Activated gamma-delta T cell treated with anti-CD3 and anti-CD28 coated beads, Interleukin-2, amount 50 U/mL, for 16 hours (primary cell): ENCODE measurements at places on chromosomes 11 and 22.

DNA sequence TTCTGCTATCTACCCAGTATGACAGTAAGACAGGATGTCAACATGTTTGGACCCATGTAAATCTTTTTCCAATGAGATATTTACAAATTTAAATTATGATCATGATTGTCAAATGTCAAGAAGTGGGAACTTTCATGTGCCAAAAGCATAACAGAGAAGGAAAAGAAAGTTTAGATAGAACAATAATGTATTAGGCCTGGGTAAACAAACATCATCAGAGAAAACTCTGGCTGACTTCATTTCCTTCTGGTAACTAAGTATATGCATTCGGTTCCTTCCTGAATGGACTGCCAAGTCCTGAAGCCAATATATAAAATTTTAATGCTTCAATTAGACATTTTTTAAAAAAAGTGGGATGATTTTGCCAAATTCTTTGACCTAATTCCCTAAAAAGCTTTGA is 16.5 kb downstream of the RNF141 start:
- no peak for DNase-seq

DNA sequence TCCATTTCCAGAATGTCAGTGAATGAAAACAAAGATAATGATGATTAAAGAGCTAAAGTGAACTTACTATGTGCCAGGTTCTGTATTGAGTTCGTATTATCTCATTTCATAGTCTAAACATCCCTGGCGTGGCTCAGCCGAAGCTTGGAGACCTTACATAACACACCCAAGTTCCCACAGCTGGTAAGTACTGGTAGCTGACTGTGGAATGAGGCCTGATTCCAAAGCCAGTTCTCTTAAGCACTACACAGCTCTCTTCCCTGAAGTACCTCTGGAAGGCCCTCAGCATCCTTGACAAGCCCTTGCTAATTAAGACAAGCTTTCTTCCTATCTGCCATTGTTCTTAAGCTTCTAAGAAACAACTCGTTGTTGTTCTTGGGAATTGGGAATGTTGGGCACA is 28.6 kb upstream of the NCAM1 start:
- DNase-seq: no peak

- DNase-seq: no peak
Observed at GRCh38 chr11:80432057-80432456, 991.2 kb upstream of the TENM4 start.

- no peak for DNase-seq
Observed at GRCh38 chr11:76215941-76216340, 9.6 kb upstream of the WNT11 start.

DNA sequence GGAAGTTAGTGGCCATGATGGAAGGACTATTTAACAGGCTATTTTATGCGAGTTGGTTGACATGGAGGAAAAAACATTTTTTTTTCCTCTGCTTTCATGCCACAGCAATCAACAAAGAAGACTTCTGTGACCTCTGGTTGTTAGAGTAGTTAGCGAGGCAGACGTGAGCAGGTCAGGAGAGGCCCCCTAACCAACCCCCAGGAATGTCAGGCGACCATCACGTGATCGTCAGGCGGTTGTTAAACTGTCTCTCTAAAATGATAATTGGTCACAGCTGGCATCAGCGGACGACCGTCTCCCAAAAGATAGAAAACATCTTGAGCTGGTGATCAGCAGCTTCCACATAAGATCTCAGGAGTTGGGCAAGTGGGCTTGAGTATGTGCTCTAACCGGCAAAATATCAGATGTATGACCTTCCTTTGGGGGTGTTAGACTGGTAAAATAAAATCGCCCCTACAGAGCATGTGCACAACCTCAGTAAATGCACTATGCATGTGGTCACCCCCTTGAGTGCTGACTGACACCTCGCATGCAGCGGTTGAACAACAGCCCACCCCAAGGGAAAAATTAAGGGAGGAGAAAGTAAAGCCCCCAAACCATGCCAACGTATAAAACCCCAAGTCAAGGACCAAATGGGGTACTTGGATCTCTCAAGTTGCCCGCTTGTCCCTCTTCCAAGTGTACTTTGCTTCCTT is 20.9 kb upstream of the NARS2 start:
- DNase-seq: no peak

- DNase-seq: peak; percentile 53
Observed at GRCh38 chr11:19259487-19260345, 19.0 kb upstream of the E2F8 start.

DNA sequence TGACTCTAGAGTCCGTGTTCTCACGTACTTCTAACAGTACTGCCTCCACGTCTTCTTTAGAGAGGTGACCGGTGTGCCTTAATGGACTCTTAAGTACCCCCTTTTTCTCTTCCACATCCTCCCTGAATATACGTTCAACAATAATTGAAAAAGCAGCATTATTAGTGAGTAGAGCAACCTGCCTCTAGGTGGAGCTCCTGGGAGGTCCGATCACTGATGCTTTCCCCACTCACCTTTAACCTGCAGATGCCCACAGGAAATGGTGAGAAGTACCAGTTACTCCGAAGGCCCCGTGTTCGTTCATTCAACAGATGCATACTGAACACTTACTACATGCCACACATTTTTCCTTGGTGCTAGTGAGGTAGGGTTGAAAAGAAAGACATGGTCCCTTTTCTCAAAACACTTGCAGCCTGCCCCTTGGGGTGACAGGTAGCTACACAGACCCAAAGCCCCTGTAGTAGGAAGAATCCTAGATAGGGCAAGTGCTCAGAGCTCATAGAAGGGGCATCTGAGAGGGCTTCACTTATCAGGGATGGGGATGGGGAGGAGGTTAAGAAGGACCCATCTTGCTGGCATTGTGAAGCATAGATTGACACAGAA is 72.7 kb downstream of the FEZ1 start:
- no peak for DNase-seq

DNA sequence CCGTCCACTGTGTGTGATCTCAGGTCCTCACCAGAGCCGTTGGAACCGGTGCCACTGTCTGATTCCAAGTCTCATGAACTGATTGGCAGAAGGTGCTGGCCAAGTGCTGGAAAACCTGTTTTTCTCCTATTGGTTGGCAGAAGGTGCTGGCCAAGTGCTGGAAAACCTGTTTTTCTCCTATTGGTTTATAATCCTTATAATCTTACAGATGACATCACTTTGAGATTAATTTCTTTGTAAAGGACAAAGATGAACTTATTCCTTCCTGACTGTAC is 1106.3 kb downstream of the BRD1 start:
- DNase-seq: no peak

DNA sequence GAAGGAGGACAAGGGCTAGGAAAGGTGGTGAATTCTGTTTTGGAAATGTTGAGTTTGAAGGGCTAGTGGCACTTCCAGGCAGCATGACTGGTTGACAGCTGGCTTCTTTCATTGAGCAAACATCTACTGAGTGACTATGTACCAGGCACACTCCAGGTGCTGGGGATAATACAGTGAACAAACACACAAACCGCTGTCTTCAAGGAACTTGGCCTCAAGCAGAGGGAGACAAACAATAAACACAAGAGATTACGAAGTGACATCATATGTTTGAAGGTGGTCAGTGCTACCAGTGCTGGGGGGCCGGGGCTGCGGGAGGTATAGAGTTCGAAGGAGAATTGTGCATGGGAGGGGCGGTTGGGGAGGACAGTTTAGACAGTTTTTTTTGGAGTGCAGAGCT is 197.0 kb upstream of the SORL1-AS1 start:
- no peak for DNase-seq

- DNase-seq: no peak
Observed at GRCh38 chr11:70915158-70915985, 337.0 kb downstream of the SHANK2 start.

GRCh38 chr11:92552942-92553341 is 328.3 kb downstream of the FAT3 start:
- no peak for DNase-seq

DNA sequence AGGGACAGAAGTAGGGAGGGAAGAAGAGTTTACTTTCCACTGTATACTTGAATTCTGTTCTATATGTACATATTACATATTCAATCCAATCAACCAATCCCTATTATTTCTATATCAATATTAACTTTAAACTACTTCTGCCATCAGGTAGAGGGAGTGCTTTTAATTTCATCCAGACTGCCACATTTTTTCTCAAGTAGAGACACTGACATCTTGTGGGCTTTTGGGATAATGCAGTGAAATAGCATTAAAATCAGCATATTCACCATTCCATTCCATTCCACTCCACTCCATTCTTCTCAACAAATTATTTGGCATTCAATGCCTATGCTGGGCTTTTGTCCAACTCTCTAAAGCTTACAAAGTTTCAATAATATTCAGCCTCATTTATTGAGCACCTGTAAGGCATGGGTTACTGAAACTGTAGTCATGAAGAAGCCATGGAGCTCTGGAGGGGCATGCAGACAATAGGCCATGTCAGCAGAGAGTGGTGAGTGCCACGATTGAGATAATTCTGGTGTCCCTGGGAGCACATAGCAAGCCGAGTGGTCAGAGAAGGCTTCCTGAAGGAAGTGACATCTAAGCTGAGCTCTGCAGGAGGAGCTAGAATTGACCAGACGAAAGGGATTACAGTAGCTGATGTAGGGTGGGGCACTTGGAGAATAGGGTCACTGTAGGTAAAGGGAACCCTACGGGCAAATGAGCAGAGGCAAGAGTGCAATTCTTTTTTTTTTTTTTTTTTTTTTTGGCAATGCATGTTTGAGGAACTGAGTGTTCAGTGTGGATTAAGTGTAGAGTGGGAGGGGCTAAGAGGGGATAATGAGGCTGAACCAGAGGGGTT is 12.8 kb upstream of the CLPB start:
- DNase-seq: no peak

DNA sequence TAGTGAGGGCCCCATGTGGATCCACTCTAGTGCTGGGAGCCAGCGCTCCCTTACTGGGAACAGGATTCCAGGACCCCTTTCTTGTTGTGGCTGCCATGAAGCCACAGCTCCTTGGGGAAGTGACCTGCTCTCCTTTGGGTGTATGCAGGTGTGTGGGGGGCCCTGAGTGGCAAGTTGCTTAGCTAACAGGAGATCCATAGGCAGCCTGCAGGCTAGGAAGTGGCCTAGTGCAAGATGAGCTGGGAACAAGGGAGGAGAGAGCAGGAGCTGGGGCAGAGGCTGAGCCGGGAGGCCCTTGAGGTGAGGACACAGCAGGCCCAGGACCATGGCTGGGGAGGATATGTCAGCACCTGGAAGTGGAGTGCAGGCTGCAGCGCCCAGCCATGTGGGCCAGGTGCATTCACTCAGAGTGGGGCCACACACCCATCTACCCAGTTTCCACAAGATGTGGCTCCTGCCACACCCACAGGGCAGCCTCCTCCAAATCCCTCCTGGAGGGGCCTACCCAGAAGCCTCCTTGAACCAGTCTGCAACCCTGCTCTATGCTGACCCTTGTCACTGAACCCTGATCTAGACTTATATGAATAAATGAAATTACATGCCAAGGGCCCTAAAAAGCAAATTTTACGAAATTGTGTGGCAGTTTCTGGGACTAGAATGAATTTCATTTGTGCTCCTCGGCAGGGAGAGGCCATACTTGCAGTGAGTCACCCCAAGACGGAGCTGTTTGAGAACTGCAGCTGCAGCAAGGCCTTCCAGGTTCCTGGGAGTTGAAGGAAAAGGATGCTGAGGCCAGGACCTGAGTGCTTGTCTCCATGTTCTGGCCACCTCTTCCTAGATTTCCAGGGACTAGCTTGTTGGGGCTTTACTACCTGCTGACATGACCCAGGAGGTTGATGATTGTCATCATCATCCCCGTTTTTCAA is 3.2 kb downstream of the THAP7 start:
- no peak for DNase-seq

GRCh38 chr11:10338287-10338686 is 33.4 kb downstream of the ADM start:
- DNase-seq: no peak

- DNase-seq: no peak
Observed at GRCh38 chr11:30171661-30172060, 59.2 kb upstream of the FSHB start.

- DNase-seq: no peak
Observed at GRCh38 chr11:12765428-12765827, 91.2 kb downstream of the TEAD1 start.

- DNase-seq: no peak
Observed at GRCh38 chr11:76947190-76947589, 86.5 kb downstream of the ACER3 start.

DNA sequence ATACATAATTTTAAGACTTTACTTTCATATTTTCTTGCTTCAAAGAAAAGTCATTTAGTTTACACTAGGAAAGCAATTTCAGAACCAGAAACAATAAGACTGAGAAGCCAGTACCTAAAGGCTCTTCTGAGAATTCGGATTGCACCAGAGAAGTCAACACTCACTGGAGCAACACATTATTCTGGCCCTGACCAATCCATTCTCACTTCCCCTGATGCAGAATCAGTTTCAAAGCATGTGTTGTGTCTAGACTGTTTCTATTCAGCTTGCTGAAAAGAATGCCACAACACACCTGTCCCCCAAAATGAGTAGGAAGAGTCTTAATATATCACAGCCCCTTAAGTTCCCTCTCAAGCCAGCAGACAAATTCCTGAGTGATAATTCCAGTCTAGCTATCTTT is 1074.3 kb upstream of the TENM4 start:
- no peak for DNase-seq

DNA sequence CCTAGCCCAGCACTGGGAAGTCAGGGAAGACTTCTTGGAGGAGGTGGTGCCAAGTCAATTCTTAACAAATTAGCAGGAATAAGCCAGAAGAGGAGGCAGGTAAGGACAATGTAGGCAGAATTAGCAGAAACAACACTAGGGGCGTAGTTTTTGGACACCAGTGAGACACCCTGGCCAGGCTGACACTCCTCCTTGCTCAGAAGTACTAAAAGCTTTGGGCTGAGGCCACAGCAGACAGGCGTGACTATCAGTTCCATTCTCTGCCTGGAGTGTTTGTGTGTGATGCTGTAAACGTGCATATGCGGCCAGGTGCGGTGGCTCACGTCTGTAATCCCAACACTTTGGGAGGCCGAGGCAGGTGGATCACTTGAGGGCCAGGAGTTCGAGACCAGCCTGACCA is 36.0 kb downstream of the PHF21B start:
- DNase-seq: no peak

- no peak for DNase-seq
Observed at GRCh38 chr11:44620328-44620725, 54.9 kb downstream of the CD82 start.

GRCh38 chr11:102891736-102892135 is 17.0 kb upstream of the MMP12 start:
- DNase-seq: no peak

DNA sequence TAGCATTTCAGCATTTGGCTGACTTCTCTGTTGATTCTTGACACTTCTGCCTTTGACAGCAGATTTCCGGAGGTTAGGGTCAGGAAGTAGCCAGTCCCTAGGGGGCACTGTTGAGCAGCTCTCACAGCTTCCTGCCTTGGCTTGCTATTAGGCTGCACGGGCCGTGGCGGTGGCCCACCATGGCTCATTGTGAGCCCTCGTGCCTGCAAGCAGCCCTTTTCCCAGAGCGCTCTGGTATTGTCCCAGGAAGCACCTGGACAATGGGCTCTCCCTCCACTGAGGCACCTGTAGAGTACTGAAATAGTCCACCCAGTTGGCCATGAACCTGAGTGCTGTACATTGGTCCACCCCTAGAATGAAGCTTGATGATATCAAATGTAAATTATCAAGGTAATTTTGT is 100.2 kb upstream of the GAL start:
- DNase-seq: peak; percentile 26
